T-cell (primary cell): ENCODE measurements at places on chromosomes 6 and 20. TPM values are rescaled to one million over a fixed set of nuclear protein-coding genes. Genes with fewer than 3 reads are reported as not detected.

The POLR1H gene
- total RNA-seq = 43.5 TPM

DNA sequence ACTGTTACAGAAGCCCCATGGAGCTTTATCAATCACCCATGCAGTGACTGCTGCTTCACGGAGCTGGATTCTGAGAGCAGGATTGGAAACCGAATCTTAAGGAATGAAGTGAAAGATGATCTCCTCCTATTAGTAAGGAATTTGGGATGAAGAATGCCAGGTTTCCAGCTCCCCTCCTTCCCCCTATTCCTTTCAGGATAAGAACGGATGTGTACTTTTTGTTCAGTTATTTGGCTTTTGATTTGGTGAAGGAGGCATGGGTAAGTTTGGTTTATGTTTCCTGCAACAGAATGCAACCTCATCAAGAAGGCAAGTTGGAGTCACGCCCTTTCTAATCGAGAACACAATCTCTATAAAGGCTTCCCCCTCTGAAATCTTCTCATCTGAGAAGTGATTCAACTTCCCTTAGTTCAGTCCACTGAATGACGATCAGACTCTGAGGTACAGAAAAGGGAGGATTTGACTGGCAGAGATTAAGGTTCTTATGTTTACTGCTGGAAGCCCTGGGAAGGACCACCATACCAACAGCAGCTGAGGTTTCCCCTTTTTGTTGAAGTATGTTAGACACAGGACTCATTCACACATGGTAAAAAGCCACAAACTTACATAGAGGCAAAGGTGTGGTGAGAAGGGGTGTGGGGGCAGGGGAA, 5.5 kb downstream of the ELMO2 start:
- DNase-seq = peak; percentile 55

DNA sequence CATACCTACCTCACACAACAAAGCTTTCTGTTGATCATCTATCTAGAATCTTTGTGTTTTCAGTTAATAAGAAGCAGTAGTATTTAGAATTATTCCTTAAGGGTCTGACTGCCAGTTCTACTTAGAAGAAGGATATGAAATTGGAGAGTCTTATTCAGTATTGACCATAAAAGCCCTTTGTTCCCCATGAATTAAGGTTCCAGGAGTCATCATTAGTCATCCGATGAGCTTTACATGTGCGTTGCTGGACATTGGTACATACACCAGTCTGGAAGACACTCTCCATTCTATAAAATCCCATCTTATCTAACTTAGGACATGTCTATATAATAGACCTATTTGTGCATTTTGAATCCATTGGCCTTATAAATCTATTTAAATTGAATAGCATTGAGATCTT, 34.4 kb upstream of the RNF217 start:
- no peak for DNase-seq

DNA sequence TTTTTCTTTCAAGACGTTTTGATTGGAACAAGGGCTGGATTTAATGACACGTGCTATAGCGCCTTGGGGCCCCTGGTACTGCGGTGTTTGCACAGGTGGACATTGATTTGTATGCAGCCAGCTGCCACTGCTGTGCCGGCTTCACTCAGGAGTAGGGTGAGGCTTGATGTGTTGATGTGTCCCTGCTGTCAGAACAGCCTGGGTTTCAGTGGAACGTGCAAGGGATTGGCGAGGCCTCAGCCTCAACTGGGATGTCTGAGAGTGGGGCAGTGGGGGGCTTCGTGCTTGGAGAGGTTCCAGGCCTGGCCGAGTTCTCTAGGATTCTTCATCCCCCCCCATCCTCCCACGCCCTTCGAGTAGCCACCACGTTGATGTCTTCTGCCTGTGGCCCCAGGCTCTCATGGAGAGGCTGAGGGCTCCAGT, 23.0 kb downstream of the PYGB start:
- DNase-seq = no peak

The C20orf204 gene
- total RNA-seq = 18.5 TPM

DNA sequence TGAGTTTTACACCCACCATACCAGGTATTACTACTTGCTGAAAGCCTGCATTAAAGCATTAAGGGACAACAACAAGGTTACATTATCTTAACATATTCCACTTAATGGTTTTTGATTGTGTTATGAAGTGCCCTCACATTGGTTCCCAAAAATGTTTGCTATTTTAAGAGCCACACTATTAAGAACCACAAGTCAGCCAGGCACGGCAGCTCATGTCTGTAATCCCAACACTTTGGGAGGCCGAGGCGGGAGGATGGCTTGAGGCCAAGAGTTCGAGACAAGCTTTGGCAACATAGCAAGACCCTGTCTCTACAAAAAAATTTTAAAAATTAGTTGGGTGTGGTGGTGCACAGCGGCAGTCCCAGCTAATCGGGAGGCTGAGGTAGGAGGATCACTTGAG, 28.2 kb downstream of the ATXN1 start:
- no peak for DNase-seq

GRCh38 chr20:38303908-38304379, at the start of gene BPI:
Gene BPI (plus strand): TSS chr20:38304156. CDS start chr20:38304224, 68 bp downstream.
- no peak for DNase-seq

DNA sequence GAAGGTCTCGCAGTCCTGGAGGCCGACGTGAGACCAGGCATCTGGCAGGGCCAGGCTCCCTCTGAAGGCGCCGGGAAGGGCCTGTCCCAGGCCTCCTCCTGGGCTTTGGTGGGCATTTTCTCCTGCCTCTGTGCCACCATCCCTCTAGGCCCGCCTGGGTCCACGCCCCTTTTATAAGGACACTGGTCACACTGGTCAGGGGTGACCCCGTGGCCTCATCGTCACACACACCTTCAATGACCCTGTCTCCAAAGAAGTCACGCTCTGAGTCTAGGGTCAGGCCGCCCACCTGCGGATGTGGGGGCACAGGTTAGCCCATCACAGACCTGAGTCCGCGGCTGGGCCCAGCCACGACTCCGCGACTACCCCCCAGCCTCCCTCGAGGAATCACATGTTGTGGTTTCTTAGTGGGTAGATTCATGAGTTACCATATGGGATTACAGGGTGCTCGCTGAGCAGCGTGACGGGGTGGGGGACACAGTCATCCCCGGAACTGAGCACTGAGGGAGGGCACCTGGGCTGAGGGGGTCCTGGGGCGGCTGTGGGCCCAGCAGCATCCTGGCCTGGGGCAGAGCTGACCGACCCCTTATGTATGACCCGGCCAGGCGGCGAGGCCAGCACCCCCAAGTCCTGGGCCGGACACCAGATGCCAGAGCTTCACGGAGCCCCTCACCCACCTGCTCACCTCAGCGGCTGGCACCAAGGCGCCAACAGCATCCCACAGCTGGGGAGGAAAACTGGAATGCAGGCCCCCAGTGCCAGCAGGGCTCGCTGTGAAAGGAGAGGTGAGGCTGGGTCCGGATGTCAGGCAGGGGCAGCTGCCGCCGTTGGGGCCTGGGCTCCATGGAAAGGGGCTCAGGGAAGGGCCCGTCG, 115.9 kb downstream of the DLL1 start:
- no peak for DNase-seq

The MTFR2 gene
- 1.3 TPM for total RNA-seq

GRCh38 chr6:93418033-93418407, 1.3 kb downstream of the EPHA7 start:
- no peak for DNase-seq

- DNase-seq = no peak
Observed at GRCh38 chr20:25344634-25345033, 46.0 kb downstream of the ABHD12 start.

DNA sequence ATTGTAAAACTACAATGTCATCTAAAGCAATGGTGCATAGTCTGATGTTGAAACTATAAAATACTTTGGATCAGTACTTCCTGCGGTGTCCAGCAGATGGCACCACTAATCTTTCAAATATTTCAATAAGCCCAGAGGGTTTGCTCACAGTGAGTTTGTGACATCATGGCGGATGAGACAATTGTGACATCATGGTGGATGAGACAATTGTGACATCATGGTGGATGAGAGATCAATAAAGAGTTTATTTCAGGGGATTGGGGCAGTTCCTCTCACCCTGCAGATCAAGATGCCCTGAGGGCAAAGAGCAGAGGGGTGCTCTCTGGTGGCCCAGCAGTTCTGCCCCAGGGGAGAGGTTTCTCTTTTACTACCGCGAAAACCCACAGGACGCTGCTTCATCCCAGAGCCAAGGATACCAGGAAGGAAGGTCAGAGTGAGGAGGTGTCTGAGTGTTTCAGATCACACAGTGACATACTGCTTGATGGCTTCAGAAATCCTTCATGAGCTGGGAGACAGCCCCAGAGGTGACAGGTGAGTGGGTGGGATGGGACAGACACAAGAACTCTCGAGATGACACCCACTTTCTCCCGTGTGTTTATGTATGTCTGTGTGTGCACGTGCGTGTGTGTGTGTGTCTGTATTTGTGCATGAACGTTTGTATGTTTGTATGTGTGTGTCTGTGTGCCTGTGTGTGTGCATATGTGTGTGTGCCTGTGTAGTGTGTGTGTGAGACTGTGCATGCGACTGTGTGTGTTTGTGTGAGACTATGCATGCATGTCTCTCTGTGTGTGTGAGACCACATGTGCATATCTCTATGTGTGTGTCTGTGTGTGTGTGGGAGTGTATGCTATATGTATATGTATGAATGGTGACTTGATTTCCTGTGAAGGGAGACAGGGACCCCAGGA, 7.3 kb upstream of the ULBP2 start:
- DNase-seq = peak; percentile 48

DNA sequence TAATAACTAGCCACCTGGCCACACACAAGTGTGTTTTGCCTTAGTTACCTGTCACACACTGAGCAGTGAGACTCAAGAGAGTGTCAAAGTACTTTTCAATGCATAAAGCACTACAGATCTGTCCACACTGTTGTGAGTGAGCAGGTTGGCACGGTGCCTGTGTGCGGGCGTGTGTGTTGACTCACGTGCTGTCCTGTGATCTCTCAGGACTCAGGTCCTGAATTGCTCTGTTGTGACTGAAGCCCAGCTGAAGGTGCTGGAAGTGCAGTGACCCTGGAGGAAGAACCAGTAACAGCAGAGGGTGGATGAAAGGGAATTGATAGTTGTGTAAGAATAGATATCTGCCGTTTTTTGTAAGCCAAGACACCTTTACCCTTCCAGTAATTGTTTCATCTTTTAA, 18.3 kb downstream of the SLC16A10 start:
- no peak for DNase-seq

The C20orf202 gene
- total RNA-seq = not detected

DNA sequence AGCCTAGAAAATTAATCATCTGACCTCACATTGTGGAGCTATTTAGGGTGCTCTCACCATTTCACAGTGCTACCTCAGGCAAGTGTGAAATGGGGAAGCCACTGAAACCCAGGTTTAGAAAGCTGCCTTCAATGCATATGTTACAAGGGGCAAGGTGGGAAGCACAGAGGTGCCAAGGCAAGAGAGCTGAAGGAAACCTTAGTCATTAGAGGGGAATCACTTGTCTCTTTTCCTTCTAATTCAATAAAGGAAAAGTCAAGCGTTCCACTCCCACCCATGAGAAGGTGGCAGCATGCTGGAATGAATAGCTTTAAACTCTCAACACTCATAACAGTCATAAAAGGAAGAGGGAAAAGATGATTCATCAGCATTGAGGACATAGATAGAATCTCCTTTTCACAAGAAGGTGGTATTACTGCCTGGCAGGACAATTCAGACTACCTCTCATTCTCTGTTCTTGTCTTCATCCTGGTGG, 251.9 kb upstream of the IRAK1BP1 start:
- DNase-seq = no peak

DNA sequence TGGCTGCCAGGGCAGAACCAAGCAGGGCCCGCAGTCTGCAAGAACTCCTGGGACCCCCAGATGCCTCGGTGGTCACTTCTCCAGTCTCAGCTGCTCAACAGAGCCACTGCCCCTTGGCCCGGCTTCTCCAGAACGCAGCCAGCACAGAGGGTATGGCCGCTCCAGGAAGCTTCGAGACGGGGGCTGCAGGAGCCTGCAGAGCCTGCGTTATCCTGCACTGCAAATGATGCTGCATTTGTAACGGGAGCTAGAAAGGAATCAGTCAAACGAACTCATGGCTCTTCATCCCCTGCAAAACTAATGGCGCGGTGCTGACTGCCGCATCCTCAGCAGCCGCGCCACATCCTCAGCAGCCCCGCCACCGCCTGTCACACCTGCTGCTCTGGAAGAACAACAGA, 254.9 kb downstream of the TAF4 start:
- no peak for DNase-seq

DNA sequence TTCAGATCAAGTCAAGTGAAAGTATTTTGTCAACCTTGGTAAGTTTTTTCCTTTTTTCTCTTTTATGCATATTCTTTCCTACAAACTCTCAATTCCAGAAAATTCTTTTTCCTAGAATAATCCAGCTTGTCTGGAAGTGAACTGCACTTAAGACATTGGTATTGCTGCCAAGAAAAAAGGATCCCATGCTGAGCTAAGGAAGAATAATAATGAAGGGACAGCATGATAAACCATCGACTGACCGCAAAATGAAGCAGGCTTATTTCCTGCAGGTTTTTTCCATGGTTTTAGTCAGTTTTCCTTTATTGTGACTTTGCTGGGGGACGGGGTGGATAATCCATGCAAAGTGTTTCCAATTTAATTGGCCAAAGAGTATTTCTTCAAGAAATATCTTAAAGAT, 857.6 kb upstream of the SLC35B3 start:
- DNase-seq = no peak

- no peak for DNase-seq
Observed at GRCh38 chr20:52016022-52016421, 175.6 kb downstream of the ZFP64 start.

DNA sequence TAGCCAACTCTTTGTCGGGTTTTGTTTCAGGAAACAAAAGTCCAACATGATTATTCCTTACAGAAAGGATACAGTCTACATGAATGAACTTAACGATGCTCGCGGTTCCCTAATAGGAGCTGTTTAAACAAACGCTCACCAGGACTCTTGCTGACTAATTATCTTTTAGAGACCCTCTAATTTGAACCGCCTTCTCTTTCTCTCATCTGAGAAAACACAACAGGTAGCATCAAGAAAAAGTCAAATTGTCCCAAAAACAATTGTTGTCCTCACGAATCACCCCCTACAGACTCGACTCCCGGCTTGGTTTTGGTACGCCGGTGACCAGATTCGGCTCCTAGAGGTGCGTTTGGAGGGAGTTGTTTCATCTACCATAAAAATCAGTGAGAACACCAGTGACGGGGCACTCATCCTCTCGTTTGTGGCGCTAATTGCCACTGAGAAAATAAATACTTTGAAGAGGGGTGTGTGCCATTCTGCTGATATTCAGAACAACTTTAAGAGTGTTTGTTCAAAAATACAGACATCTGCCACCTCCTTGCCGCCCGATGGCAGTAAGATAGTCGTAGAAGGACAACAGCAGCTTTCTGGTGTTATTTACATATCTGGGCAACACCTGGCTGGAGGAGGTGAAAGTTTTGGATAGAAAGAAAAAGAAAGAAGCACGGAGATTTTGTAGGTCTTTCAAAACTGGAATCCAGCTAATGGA, 1.1 kb upstream of the SIM1 start:
- DNase-seq = no peak
